GM04504 (cell line): ENCODE measurements at places on chromosomes 7 and 10.

GRCh38 chr7:154978017-154978416 lies 24.9 kb downstream of the PAXIP1 start:
- no peak for DNase-seq

DNA sequence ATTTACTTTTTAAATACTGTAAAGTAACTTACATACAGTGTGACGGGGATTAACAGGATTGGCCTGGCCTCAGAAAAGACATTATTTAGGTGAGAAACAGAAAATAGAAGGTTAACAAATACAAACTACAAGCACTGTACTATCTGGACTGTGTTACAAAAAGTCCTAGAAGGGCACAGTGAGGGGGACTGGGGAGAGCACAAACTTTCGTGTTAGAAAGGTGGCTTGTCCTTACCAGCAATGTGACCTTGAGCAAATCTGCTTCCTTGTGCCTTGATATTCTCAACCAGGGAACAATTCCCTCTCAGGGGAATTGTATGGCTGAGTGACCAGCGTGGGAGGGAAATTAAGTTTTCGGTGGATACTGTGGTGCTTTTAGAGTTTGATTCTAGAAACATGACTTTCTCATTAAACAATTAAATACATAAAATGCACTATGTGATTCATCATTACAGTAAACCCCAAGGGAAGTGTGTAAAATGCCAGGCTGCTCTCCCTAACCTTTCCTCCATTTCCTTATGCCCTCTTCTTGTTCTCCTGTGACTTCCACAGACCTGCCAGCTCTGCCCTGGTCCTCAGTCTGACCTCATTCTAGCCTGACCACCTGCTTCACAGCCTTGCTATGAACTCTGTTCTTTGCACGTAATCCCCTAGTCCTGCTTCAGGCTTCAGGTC lies 57.7 kb downstream of the OSBPL3 start:
- no peak for DNase-seq

- DNase-seq = no peak
Measured at GRCh38 chr10:5490032-5490431, 9.3 kb downstream of the CALML5 start.

DNA sequence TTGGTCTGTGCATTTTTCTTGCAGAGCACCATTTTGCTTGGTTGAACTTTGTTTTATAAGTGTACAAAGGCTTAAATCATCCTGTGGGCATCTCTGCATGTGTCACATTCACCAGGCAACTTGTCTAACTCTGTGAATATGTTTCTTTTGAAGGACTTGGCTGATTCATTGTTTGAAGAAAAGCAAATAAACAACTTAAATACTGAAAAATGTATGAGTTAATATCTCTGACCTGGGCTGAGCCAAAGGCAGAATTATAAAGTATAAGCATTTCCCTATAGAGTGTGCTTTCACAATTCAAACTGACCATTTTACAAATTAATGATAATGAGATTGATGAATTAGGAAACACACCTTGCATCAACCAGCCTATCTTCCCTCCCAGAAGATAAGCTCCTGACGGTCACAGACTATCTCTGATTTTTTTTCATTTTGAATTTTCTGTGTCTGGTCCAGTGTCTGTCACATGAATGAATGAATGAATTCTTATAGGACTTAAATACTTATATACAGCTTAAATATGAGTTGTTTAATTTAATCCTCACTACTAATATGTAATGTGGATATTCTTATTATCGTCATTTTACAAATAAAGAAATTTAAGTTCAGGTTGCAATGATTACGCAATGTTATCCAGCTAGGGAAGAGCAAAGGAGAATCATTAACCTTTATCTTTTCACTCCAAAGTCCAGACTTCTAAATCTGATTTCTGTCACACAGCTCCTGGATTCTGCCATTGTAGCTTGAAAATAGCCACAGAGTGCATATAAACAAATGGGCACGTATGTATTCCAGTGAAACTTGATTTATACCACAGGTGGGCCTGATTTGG lies 182.0 kb upstream of the PHYHIPL start:
- no peak for DNase-seq

GRCh38 chr7:76411626-76412025 lies 2.1 kb upstream of the SSC4D start:
- no peak for DNase-seq

DNA sequence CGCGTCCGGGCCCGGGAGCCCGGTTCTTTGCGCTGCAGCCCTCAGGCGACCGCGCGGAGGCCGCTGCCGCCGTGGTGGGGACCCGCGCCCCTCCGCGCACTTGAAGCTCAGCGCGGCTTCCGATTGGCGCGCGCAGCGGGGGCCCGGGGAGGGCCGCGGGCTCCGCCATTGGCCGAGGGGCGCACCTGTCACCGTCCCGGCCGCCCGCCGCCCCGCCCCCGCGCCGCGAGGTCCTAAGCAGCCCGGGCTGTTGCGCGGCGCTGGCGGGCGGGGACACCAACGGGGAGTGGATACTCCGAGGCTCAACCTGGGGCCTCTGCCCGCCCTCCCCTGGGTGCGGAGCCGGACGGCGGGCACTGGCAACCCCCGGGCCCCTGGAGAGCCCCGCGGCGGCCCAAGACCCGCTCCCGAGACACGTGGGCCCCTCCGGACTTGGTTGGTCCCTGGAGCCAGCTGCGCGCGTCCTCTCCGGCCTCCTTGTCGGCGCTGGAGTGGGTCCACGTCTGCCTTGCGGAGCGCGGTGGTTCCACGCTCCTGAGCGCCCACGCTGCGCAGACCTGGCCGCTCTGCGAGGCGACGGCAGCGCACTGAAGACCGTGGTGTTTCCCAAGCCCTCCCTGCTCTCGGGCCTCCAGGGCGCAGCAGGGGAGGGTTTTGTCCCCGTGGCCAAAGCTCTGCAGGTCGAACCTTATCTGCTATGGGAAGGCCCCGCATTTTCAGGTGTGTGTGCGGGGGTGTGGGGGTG lies at the start of gene MNX1:
TSS of gene MNX1 (minus strand) at position 76 of the 745 bp plus-strand sequence. CDS start 313 bp downstream, outside the sequence.
- no peak for DNase-seq

DNA sequence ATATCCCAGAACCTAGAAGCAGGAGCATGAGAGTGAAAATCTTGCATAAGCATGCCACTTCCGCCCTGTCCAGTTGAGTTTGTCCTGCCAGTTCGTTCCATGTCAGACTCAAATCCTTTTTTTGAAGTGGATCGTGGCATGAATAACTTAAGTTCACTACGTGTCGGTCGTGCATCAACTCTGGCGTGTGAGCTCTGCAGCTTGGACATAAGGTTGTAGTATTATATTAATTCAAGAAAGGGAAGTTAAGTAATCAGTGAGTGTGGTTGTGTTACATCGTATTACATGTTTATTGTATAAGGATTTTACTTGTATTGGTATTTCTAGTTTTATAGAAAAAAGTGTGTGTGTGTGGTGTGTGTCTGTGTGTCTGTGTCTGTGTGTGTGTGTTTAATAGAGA lies 23.0 kb downstream of the CDC123 start:
- no peak for DNase-seq

GRCh38 chr7:45252248-45252647 lies 94.7 kb downstream of the RAMP3 start:
- no peak for DNase-seq

- DNase-seq = no peak
Measured at GRCh38 chr7:117284692-117285091, 38.2 kb downstream of the WNT2 start.

- no peak for DNase-seq
Measured at GRCh38 chr10:59677253-59677831, 32.3 kb downstream of the SLC16A9 start.

DNA sequence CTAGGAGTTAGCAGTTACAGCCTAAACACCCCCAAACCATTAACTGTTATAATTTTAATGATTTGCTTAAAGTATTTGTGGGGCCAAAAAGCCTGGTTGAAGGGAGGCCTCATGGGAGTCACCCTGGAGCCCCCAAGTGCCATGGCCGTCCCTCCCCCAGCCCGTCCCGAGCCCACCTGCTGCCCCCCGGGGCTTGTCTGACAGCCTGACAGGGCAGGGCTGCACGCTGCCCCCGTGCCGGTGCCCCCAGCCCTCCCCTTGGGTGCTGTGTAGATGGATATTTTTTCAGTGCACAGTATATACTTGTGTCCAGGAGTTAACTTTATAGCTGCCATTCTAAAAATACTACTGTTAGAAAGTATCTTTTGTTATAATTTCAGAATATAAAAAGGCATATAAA lies 108.4 kb downstream of the CYTH3 start:
- DNase-seq = no peak

DNA sequence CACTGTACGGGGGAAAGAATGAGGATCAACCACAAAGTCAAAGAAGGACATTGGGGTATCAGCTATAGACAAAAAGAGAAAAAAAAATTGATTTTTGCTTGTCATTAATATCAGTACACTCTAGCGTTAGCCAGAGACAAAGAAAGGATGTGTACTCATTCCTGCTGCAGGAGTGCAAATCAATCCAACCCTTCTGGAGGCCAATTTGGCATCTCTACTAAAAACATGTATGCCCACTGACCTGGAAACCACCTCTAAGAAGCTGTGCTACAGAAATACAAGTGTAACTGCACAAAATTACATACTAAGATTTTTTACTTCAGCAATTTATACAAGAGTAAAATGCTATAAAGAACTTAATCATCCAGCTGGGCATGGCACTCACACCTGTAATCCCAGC lies 13.6 kb downstream of the NSMCE4A start:
- no peak for DNase-seq

GRCh38 chr7:157122800-157123495 lies 15.8 kb upstream of the UBE3C start:
- DNase-seq = no peak

- DNase-seq = no peak
Measured at GRCh38 chr7:114860206-114860605, 61.7 kb upstream of the MDFIC start.

DNA sequence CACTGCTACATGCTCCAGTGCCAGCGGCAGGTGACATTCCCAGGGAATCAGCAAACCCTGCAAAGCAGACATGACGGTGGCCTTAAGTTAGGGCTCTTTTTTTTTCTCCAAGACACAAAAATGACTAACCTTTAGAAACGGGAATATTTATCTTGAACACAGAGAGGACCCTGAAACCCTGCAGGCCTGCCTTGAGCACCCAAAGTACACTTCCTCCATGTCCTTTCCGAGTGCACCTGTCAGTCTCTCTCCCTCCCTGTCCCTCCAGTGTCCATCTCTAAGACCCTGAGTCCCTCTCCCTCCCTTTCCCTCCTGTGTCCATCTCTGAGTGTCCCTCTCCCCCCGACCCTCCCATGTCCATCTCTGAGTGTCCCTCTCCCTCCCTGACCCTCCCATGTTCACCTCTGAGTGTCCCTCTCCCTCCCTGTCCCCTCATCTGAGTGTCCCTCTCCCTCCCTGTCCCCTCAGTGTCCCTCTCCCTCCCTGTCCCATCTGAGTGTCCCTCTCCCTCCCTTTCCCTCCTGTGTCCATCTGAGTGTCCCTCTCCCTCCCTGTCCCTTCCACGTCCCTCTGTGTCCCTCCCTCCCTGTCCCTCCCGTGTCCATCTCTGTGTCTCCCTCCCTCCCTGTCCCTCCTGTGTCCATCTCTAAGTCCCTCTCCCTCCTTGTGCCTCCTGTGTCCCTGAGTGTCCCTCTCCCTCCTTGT lies 51.2 kb upstream of the CAMK2B start:
- DNase-seq = no peak

DNA sequence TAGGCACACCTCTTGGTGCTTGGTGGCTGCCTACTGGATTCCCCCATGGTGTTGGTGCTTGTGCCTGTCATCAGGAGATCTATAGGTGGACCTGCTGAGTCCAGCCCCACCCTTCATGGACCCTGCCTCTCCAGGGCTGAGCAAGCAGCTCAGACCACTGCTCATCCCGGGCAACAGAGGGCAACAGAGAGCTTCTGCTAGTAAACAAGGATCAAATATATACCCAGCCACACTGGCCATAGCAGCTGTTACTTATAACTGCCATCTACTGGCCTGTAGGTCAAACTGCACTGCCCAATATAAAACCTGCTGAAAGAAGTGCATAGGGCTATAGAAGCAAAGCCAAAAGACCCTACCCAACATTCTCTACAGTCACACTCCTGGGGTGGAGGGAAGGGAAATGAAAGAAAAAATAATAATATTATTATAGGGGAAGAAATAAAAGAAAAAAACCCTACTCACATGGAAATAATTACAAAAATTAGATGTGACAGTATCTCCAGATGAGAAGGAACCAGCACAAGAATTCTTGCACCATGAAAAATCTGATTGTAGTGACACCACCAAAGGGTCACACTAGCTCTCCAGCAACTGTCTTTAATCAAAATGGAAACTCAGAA lies 54.9 kb upstream of the ZNF800 start:
- peak; percentile 3 for DNase-seq

GRCh38 chr10:125375210-125375609 lies 214.8 kb upstream of the CTBP2 start:
- no peak for DNase-seq
